ENCODE measurements at places on chromosomes 16 and 17. TPM values are rescaled to one million over a fixed set of nuclear protein-coding genes. Genes with fewer than 3 reads are reported as not detected.

Gene LITAFD
- not detected for total RNA-seq

DNA sequence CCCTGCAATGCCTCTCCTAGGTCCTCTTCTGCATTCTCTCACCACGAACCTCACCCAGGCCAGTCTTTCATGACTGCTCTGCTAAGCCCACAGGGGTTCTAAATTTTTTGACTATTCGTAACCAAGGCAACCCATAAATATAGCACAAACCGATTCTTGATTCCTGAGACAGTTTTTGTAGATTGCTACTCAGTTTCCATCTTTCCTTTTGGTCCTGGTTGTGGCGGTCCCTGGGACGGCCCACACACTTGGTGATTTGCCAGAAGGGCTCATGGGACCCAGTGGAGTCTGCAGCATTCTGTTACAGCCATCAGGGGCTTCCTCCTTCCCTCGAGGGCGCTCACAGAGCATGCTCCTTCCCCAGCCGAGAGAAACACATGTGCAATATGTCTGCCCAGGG lies 23.4 kb upstream of the MGAT5B start:
- DNase-seq, result no peak

- peak; percentile 23 for DNase-seq
Measured at GRCh38 chr17:7886227-7887037, 2.2 kb upstream of the CHD3 start.

DNA sequence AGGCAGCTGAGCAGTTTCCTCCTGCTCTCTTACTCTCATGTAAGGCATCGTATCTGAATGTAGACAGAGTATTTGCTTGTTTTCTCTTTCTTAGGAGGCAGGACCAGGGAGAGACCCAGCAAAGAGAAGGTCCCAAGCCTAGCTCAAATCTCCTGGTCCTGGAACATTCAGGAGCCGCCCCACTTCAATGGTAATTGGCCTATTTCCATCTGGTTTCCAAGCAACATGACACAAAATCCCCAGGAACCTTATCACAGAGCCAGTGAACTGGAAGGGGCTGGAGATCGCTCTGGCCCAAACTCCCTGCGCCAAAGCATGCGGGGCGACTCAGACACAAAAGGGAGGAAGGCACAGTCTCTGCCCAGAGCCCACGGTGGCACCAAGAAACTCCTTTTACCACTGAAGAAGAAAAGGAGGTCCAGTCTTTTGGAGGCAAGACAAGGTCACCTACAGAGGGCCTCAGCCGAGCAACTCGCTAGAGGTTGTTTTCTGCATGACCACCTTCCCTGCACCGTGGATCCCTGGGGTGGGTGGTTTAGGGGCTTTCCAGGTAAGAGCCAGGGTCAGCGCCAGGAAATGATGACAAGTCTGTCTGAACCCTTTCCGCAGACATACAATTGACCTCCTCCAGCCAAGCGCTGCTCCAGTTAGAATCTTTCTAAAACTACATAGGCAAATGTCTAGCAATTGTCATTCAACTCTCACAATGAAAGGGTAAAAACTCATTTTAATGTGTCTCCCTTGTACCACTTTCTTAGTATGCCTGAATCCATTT lies 394.7 kb downstream of the SOX9 start:
- DNase-seq, result no peak

- peak; percentile 44 for DNase-seq
Measured at GRCh38 chr16:20899071-20899470, 1.1 kb downstream of the DCUN1D3 start.

Gene TNFRSF17
- not detected for total RNA-seq

Gene KRT16
- 1,390 TPM for total RNA-seq

DNA sequence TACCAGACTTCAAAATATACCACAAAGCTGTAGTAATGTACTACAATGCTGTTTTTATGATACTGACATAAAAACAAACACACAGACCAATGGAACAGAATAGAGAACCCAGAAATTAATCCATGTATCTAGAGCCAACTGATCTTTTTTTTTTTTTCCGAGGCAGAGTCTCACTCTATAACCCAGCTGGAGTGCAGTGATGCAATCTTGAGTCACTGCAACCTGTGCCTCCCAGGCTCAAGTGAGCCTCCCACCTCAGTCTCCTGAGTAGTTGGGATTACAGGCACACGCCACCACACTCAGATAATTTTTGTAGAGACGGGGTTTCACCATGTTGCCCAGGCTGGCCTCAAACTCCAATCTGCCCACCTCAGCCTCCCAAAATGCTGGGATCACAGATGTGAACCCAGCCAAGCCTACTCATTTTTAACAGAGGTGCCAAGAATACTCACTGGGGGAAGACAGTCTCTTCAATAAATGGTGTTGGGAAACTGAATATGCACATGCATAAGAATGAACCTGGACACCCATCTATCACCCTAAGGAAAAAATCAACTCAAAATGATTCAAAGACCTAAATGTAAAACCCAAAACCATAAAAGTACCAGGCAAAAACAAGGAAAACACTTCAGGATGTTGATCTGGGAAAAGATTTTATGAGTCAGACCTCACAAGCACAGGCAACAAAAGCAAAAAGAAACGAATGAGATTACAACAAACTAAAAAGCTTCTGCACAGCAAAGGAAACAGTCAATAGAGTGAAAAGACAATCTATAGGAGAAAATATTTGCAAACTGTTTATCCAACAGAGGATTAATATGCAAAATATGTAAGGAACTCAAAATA lies 63.1 kb downstream of the STX8 start:
- peak; percentile 84 for DNase-seq

DNA sequence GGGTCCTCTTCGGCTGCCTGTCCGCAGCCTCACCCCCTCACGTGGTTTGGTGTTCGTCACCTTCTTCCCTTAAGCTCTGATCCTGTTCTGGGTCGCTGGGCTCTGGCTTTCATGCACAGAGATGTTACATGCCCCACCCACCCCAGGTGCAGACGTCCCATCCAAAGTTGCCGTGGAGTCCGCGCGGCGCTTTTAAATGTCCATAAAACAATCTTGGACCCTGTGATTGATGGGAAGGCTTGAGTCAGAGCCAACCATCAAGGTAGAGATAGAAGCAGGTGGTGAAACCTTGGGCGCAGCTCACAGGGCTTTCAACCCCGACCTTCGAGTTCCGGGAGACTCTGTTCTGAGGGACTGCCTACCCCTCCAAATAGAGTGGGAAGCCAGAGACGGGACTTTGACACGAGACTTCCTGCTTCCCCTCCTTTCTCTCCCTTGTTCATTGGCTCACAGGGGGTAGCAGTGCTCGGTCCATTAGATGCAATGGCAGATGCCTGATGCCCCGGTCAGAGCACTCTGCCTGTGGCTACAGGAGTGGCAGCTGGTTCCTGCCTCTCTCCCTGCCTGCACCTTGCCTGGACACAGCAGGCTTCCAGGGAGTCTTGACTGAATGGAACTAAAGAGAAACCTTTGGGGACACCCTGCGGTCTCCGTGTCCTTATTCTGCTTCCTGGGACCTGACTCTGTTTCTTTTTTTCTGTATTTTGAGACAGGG lies 4.0 kb downstream of the ENGASE start:
- DNase-seq, result no peak

- no peak for DNase-seq
Measured at GRCh38 chr16:88077328-88078108, 126.3 kb downstream of the BANP start.

- peak; percentile 49 for DNase-seq
Measured at GRCh38 chr17:83073389-83074063, 5.9 kb upstream of the METRNL start.

Gene SOST
- total RNA-seq, result not detected

Gene MYLK3
- total RNA-seq, result not detected

DNA sequence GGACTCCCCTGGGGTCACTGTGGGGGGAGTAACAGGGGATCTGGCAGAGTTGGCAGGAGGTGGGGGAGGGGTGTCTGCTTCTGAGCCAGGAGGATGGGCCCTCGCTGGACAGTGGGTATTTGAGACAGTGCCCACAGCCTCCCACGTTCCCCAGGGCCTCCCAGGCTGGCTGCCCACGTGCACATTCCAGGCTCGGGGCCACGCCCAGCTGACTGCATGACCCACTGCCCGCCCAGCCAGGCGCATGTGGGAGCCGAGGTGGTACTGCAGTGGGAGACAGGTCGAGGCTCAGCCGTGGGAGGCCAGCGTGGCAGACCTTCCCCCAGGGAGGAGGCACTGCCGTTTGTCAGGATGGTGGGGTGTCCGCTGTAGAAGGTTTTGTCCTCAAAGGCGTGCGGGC lies 38.8 kb downstream of the BAHCC1 start:
- no peak for DNase-seq

- no peak for DNase-seq
Measured at GRCh38 chr17:47687748-47688147, 6.2 kb upstream of the TBKBP1 start.

GRCh38 chr17:205817-206216 lies 24.4 kb upstream of the DOC2B start:
- no peak for DNase-seq

Gene TMEM204
- under 0.01 TPM for total RNA-seq

DNA sequence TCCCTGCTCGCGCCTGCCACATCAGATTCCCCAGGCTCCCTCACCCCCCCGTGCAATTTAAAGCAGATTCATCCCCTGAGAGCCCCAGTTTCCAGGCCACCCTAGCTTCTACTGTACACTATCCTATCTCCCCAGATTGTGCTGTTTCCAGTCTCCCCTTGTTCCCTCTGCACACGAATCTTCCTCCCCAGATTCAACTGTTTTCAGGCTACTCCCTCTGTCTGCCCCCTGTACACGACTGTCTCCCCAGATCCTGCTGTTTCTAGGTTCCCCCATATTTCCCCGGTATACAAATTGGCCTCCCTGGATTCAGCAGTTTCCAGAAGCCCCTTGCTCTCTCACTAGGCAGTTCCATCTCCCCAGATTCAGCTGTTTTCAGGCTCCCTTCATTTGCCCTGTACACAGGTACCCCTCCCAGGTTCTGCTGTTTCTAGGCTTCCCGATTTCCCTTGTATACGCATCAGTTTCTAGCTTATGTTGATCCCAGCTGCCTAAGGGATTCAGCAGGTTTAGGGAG lies 22.9 kb downstream of the COPZ2 start:
- DNase-seq, result no peak

GRCh38 chr17:50487213-50488096 lies 8.8 kb downstream of the RSAD1 start:
- peak; percentile 90 for DNase-seq

GRCh38 chr17:76723812-76724211 lies 2.6 kb downstream of the JMJD6 start:
- DNase-seq, result no peak

DNA sequence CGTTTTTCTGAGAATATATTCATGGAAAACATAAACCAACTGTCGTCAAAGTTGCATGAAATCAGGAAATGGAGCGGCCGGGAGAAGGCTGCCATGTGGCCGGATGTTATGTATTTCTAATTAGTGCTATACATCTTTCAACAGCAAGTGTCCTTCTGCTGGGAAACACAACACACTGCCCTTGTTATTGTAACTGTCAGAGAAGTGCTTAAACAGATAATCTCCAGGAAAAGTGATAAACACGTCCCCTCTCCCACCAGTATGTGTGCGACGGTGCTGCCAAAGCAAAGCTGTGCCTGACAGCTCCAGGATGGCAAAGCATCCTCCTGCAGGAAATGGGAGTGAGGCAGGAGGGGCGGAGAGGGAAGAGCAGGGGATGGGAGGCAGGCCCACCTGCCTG lies 111.8 kb downstream of the SMG6 start:
- DNase-seq, result no peak

Gene CCR7
- total RNA-seq, result not detected

Gene LGALS9B
- 0.26 TPM for total RNA-seq

Gene MYH13
- total RNA-seq, result not detected

DNA sequence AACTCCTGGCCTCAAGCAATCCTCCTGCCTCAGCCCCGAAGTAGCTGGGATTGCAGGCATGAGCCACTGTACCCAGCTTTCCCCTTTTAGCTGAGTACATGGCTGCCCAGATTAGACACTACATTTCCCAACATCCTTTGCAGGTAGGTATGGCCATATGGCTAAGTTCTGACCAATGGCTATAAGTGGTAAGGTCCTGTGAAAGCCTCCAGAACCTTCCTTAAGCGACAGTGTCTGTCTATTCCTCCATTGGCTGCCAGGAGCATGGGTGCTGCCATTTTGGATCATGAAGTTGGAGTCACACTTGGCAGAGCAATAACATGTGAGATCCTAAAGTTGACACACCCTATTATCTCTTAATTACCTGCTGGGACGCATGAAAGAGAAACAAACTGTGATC lies 24.4 kb upstream of the CRHR1 start:
- peak; percentile 9 for DNase-seq

Gene ACBD4
- 6.1 TPM for total RNA-seq

DNA sequence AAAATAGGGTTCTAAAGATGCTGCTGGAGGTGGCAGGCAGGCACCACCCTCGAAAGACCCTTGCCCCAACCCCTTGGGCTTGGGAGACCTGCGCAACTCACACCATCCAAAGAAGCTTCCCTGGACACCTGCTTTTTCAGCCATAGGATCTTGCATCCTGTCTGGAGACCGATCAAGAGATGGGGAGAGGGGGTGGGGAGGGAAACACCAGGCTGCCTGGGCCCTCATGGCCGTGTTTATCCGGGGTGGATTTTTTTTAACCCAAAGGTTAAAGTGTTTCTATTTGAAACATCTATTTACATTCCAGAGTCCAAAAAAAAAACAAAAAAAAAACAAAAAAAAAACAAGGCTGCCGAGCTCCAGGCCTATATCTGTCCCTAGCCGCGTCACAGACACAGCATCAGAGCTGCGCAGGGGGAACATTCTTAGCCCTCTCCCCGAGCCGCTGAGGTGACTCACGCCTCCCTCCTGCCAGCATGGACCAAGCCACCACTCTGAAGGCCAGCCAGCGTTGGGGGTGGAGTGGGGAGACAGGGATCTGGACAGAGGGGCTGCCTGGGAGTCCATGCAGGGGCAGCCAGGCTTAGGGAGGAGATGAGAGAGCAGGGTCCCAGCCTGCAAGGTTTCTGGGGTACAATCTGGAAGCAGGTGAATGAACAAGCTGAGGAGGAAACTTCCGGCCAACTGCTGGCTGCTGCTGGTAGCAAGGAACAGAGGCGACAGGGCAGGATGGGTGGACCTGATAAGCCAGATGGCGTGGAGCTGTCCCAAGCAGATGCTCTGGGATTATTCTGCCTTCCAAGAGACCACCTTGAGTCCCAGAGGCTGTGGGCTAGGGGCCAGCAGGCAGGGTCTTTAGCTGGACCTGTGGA lies 14.8 kb downstream of the HDAC5 start:
- DNase-seq, result no peak

Gene ZG16B
- 0.90 TPM for total RNA-seq

DNA sequence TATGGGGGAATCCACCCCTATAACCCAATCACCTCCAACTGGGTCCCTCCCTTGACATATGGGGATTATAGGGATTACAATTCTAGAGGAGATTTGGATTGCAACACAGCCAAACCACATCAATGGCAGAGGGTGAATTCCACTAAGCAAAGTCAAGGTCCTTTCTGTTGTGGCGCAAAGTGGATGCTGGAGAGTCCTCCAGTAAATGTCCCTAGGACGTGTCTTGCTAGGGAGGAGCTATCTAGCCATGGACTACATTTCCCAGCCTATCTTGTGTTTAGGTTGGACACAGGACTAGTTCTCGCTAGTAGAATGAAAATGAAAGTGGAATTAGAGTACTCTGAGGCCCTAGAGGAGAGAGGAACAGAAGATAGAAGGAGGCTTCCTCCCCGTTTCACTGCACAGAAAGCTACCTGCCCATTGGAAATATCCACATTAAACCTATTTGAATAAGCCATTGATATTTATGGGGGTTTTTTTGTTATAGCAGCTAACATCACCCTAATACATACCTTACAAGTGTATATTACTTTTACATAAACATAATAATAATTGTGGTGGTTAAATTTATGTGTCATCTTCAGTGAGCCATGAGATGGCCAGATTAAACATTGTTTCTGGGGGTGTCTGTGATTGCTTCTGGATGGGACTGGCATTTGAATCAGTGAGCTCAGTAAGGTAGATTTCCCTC lies 56.7 kb upstream of the ERCC4 start:
- no peak for DNase-seq
